ENCODE measurements at places on chromosomes 7 and 10.

GRCh38 chr10:6119962-6120361, 31.1 kb downstream of the RBM17 start:
- DNase-seq, result no peak

- no peak for DNase-seq
Measured at GRCh38 chr7:5421714-5422395, 1.8 kb downstream of the TNRC18 start.

GRCh38 chr10:86599729-86600128, 54.6 kb upstream of the OPN4 start:
- no peak for DNase-seq

DNA sequence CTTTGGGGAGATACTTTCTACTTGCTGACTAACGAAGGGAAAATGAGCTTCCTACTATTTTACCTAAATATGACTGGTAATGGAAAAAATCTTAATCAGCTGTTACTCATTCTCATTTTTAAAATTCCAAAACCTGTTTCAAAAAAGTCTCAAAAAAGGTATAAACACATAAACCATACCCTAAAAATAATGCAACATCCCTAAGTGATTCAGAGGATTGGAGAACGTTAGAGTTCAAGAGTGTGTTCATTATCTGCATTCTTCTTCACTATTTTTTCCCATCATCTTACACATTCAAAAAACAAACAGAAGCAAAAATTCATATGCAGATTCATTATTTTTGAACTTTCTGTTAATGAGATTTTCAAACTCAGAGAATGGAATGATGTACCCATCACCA, 150.4 kb upstream of the GNAI1 start:
- no peak for DNase-seq

DNA sequence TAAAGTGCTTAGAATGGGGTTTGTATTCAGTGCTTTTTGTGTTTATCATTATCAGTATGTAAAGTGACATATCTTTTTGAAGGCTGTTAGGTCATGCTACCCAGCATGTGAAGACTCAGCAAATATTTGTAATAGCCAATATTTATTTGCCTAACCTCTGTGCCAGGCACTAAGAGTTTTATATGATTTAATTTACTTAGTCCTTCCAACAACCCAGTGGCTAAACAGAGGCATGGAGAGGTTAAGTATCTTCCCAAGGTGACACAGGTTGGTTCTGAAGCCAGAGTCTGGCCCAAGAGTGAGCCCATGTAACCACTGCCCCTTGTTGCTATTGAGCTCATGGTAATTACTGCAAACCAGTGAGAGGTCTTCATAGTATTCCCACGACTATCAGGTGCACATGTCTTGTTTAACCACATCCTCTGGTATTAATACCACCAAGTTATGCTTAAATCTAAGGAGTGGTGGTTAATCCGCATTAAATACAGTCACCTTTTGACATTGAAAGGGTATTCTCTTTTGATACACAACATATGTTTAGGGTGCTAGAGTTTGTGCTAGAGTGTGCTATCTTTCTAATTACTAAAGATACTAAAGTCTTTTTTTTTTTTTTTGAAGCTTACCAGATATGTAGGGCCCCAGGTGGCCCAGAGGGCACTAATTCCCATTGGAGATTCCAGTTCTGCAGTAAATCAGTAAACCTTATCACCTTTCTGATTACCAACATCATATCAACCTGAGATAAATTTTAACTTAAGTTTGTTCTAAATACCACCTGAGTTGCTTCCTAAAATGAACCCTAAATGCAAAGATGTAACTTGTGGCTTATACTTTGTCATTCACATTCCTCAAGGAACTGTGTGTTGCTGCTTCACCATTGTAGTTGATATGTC, 2.9 kb downstream of the ADD3 start:
- no peak for DNase-seq

DNA sequence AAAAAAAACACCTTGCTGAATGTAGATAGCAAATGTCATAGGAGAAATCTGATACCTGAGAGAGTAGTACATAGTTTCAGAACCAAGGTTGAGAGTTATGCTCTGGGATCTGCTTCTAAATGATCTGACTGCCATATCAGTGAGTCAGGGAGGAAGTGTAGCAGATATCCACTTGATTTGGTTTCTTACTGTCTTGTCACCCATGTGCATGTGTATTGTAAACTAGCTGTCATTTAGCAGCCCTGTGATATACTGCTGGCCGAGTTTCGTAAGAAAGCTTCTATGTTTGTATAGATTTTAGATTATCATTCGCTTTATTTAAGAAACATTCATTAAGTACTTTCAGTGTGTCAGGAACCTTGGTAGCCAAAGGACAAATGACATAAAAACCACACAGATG, 42.0 kb downstream of the SP4 start:
- DNase-seq, result no peak
